ENCODE measurements at places on chromosomes 2 and 18.

DNA sequence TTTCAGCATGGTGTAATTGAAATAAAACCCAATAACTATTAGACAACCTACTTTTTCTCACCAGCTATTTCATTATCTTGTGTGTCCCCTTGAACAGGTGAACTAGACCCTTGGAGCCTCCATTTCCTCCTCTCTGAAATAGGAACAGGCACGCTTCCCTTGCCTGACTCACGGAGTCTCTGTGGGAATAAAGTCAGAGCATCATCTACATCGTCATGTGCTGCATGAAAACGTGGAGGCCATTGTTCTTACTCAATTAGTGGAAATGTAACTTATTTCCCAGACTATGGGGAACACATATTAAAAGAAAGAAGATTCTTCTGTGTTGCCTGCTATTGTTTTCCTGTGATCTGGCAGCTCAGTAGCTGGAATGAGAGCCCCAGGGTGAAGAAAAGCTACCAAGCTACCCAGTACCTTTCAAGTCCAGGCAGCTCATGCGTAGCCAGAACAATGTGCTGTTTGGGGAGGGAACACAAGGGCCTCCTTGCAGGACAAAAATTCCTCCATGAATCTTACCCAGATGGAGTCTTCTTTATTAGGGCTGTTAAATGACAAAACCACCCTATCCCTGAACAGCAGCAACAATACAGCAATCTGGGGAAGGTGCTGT lies 59.8 kb downstream of the SOX11 start:
- DNase-seq = no peak

- no peak for DNase-seq
Observed at GRCh38 chr2:239143858-239144712, 256.7 kb downstream of the HDAC4 start.

DNA sequence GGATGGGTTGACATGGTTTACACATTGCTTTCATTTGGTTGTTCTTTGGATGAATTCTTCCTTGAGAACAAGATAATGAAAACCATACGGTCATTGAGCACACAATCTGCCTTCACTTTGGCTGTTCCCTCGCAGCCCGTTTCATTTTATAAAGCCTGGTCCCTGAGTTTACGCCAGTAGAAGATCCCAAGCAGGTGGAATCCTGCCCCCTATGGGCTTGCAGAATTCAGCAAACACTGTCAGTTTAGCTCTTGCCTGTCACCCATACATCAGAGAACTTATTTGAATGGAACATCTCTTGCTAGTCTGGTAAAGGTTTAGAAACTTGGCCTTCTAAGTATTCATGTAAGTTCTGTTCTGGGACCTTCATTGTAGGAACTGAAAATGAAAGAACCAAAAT lies 666.4 kb upstream of the ZEB2 start:
- DNase-seq = no peak

- no peak for DNase-seq
Observed at GRCh38 chr2:8327371-8328100, 354.3 kb upstream of the ID2 start.

GRCh38 chr18:49096021-49096420 lies 145.3 kb upstream of the SMAD7 start:
- DNase-seq = no peak

GRCh38 chr2:202452744-202453143 lies 76.6 kb downstream of the BMPR2 start:
- no peak for DNase-seq

DNA sequence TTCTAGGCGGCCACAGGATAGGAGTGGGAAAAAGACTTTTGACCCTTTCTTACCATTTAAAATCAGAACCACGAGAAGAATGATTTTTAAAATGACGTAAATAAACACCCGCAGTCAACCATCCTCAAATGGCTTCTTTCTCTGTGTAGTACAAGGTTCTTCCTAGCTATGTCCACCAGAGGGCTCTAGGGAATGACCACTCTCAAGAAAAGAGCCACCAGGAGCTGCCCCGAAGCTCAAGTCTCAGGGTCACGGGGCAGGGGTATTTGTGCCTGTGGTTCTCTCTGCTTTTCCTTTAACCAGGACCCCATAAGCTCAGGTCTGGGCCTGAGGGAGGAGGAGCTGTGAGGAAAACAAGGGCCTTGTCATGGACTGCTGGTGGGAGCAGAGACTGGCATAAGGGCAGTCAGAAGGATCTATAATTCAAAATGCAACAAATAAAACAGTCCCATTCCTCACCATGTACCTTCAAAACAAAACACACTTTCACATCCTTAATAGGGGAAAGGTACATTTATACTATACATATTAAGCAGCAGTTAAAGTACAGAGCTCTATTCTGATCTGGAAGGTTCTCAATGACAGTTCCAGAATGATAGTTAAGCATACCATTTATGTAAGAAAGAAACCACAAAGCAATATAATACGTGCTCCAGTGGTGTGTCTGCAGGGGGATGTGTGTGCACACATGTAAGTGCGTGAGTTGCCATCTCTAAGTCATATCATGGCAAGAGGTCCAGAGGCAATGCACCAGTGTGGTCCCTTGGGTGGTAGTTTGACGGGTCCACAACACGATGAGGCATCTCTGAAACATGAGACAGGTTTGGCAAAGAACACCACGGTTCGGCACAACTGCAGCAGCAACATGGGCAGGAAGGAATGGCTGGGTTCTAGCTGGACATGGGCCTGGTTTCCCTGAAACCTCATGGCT lies 18.6 kb downstream of the LYPD1 start:
- DNase-seq = no peak

DNA sequence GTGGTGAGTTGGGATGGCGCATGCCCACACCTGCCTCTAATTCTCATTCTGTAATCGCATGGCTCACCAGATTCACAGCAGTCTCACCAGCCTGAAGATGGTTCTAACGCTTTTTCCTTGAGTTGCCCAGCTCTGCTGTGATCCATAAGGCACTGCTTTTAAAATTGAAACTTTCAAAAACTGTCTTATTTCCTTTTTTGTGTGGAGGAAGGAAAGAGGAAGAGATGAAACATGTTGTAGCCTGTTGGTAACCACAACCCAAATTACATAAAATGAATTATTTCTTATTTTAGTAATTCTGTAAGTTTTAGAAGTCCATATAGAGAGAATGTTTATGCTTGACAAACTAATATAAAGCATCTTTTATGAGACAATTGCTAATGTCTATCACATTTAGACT lies 165.4 kb downstream of the RBM43 start:
- DNase-seq = no peak

DNA sequence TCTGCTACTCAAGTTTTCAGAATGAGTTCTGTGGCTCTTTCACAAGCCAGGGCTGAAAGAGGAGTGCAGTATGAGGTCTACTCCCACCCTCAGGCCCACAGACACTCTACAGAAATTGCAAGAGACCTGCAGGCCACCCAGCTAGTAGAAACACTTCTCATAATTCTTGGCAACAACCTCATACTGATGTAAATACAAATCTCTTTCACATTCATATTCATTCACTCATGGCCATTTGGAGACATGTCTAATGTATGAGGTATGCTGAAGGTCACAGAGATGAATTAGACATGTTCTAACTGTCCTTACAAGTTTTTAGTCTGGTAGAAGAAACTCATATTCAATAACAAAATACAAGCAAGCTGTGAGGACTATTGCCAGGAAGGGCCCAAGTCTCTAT lies 83.8 kb upstream of the KLHL29 start:
- no peak for DNase-seq

- no peak for DNase-seq
Observed at GRCh38 chr18:45227001-45227742, 388.1 kb upstream of the SLC14A2 start.

- DNase-seq = no peak
Observed at GRCh38 chr18:24500217-24500616, 39.8 kb downstream of the HRH4 start.

GRCh38 chr2:213932-214693 lies 49.7 kb downstream of the SH3YL1 start:
- no peak for DNase-seq

GRCh38 chr2:111209045-111209514 lies 88.4 kb downstream of the BCL2L11 start:
- DNase-seq = no peak

DNA sequence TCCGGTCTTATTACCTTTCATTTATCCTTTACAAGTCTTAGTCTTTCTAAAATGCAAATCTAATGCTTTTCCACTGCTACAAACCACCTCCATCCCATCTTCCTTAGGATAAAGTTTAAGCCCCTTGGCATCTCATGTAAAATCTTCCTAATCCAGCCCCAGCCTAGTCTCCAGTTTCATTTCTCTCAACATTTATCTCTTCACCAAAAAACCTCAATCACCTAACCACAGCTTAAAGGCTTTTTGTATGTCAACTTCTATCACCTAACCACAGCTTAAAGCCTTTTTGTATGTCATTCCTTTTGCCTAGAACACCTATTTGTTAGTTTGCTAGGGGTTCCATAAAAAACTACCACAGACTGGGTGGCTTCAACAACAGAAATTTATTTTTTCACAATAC lies 4.2 kb downstream of the TRAK2 start:
- no peak for DNase-seq

GRCh38 chr2:208192611-208193236 lies 2.9 kb upstream of the C2orf80 start:
- no peak for DNase-seq

DNA sequence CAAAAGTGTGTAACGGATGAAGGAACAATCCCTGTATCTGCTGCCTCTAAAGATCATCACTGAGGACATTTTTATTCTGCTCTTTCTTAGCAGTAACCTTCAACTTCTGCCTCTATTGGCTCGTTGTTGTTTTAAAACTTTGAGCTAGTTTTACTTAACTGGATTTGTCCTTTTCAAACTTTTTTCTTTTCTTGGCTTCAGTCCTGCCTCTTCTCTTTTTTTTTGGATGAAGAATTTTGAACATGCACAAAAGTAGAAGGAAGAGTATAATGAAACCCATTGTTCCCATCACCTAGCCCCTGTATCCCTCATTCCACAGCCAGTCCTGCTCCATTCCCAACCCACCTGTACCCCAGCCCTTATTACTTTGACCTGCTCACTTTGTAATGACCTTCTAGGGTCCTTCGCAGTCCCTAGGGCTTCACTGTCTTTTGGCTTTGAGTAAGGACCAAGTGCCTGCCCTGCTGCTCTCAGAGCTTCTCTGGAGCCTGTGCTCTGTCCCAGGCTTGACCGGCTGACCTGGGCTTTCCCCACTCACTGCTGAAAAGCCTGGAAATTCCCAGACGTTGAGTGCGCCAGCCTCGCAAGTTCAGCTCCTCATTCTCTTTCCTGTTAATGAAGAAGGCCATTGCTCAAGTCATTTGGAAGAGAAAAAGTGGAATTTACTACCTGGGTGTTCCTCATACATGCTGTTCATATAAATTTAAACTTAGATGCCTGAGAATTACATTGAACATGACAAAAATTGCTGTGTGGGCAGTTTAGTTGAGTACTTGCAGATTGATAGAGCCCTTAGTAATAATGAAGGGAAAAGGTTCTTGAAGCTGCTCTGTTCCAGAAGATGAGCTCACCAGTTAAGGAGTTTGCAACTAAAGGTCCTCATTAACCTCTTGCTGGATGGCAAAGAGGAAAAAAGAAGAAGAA lies 149.3 kb upstream of the ALPP start:
- DNase-seq = no peak

- DNase-seq = no peak
Observed at GRCh38 chr2:100952512-100952911, 49.6 kb upstream of the RPL31 start.

GRCh38 chr2:88656690-88657089 lies 29.4 kb upstream of the EIF2AK3 start:
- no peak for DNase-seq

GRCh38 chr18:56202678-56203077 lies 435.7 kb downstream of the TXNL1 start:
- no peak for DNase-seq

- no peak for DNase-seq
Observed at GRCh38 chr18:50183556-50183955, 11.4 kb downstream of the MYO5B start.

DNA sequence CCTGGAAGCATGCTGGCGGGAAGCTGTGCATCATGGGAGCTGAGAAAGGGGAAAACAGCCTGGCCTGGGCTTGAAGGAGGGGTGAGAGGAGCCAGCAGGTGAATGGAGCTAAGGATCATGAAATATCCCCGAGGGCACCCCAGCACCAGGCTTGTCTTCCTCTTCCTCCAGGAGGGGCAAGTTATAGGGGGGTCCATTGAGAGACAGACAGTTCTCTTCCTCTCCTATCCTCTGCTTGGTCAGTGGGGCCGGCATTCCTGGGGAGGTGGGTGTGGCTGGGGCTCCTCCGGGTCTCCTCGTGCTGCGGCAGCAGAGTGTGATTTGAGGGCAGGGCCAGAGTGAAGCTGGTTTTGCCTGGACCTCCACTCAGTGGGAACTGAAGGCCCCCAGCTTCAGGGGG lies 78.9 kb downstream of the LIPG start:
- no peak for DNase-seq
